ENCODE measurements at places on chromosomes 4 and X.

GRCh38 chrX:153378607-153379006 lies 22.5 kb downstream of the PNMA6E start:
- no peak for DNase-seq

- no peak for DNase-seq
Measured at GRCh38 chrX:83510510-83511062, 2.5 kb downstream of the POU3F4 start.

DNA sequence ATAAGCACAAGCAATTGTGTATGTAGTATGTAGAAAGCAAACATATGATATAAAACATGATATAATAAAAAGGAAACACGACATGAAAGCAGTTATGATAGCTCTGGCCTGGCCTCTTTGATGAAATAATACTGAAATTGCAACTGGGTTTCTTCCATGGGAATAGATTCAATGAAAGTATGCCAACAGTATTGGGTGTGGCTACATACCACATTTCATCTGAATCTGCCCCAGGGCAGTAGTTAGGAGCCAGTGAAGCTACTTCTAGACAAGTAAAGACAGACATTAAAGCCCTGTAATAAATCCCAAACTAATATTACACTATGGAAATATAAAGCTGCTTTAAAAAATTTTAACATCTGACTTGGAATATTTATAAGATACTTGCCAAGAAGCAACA lies 207.3 kb downstream of the FBXW7 start:
- DNase-seq: no peak

DNA sequence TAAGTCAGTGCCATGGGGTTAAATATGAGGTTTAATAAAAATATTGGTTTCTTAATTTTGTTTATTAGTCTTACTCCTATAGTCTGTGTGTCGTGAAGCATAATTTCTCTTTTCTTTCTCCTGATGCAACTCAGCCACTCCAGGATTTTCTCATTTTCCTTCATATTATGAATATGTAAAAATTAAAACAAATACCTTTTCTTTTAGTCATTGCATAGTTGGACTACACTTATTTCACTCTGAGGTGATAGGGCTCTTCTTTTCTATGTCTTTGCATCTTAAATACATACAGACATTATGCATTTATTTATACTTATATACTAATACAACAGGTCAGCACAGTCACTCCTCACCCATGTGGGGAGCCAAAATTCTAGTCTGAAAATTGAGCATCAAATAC lies 19.1 kb downstream of the GALNT7 start:
- DNase-seq: no peak

GRCh38 chr4:26509681-26510333 lies 19.5 kb upstream of the CCKAR start:
- no peak for DNase-seq

DNA sequence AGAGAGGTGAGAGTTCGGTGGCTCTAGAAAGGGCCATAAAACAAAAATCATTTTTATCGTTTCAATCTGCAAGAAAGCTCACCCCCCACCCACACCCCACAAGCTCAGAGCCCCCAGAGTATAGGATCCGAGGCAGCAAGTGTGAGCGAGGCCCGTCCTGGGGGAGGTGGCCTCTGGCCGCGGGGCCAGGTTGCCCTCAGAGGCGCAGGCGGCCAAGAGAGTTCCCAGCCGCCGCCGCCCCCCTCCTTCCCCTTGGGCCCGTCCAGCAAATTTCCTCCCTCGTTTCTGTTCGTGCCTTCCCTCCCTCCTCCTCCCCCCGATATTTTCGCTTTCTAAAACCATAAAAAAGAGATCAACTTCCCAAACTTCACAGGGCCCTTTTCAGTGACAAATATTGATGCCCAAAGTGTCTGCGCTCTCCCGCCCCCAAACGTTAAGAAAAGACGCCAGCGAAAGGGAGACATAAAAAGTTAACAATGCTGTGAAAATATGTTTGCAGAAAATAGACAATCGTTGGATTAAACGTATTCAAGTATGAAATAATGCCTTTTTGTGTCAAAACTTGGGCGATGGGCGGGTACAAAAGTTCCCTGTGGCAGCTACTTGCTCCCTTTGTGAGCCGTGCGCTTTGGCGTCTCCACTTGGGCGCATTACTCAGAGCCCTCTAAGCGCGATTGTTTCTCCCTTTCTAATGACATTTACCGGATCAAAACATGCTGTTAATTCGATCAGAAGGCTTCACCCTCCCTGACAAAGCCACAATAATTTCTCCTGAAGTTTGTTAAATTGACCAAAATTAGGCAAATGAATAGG lies 1.1 kb upstream of the HELT start:
- no peak for DNase-seq

- DNase-seq: no peak
Measured at GRCh38 chr4:112859456-112860184, 189.8 kb upstream of the ANK2 start.

- no peak for DNase-seq
Measured at GRCh38 chr4:47334652-47335051, 128.8 kb downstream of the COMMD8 start.

- DNase-seq: no peak
Measured at GRCh38 chr4:48879561-48880442, 26.8 kb downstream of the OCIAD2 start.

- no peak for DNase-seq
Measured at GRCh38 chr4:100894339-100894870, 376.6 kb upstream of the EMCN start.

DNA sequence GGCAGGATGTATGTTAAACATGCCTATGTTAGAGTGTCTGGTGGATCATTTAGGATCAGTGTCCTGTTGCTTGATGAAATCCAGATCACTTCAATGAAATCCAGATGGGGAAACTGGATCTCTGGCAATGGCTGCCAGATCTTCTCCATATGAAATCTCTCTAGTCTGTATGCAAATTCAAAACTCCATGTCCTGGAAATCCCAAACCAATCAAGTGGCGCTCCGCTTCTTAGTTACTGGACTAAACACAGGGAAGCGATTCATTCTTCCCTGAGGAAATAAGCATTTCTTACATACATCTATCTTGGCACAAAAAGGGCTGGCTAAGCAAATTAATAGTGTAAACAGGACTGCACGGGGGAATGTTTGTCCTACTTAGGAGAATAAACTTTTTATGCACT lies 94.9 kb downstream of the HDAC8 start:
- no peak for DNase-seq

- no peak for DNase-seq
Measured at GRCh38 chrX:136867096-136867491, 13.4 kb downstream of the RBMX start.

GRCh38 chr4:55074386-55074785 lies 51.0 kb downstream of the KDR start:
- no peak for DNase-seq

DNA sequence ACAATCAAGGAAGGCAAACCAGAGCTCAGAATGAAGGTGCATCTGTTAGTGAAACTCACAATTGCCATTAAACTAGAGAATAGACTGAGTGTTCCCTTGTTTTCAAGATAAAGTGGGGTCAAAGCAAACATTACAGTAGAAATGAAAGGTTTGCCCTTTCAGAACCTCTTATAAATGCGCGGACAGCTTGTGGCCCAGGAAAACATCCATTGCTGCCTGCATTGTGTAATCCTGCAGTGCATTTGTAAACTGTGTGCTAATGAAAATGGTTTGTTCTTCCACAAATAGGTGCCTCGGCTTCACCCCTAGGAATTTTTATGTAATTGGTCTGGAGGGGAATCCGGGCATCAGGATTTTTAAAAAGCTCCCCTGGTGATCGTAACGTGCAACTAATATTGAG lies 62.8 kb downstream of the SNX25 start:
- DNase-seq: no peak

- DNase-seq: no peak
Measured at GRCh38 chr4:164935363-164935762, 42.1 kb downstream of the TRIM61 start.

DNA sequence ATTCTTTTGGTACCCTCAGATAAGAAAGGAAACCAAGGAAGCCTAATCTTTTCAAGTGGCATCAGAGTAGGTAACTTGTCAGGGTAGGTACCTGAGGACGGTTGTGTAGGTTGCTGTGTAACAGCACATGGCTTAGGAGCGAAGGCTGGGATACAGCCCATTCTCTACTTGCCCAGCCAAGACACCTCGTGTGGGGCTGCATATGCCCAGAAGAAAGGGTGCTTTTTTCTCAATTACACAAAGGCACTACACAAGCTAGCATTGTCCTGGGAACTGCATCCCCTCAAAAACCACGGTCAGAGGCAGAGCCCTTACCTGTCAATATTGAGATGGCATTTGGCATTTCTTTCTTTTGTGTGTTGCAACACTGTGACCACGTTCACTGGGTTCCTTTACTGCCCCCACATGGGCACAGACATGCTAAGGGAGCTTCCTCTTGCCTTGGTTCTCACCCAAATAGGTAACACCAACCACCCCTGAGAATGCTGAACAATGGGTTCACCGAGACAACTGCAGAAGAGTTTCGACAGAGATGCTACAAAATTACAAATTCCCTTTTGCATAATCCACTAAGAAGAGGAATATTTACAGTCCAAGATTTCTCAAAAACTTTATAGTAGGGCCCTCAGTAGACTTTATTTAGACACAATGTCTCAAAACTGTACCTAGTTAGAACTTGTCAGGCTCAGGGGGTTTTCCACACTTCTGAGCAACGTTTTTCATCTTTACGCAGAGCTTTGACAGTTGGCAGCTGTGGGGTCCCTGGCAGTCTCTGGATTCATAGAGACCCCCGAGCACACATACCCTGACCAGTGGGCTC lies 35.8 kb upstream of the TNIP3 start:
- no peak for DNase-seq

DNA sequence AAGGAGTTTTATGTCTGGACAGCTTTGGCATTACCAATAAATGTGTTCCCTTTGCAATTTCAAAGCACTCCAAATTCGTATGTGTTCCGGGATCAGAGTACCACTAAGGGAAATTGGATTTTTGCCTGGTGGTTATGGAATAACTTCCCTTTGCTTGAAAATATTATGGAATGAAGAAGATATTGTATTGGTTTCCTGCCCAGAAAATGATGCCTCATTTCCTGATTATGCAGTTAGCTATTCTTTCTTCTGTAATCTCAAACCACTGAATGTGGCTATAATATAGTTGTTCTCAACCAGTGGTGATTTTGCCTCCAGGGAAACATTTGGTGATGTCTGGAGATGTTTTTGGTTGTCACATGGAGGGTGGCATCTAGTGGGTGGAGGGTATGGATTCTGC lies 142.9 kb downstream of the PCDH7 start:
- DNase-seq: no peak

- DNase-seq: no peak
Measured at GRCh38 chr4:22874334-22874912, 181.7 kb downstream of the GBA3 start.

DNA sequence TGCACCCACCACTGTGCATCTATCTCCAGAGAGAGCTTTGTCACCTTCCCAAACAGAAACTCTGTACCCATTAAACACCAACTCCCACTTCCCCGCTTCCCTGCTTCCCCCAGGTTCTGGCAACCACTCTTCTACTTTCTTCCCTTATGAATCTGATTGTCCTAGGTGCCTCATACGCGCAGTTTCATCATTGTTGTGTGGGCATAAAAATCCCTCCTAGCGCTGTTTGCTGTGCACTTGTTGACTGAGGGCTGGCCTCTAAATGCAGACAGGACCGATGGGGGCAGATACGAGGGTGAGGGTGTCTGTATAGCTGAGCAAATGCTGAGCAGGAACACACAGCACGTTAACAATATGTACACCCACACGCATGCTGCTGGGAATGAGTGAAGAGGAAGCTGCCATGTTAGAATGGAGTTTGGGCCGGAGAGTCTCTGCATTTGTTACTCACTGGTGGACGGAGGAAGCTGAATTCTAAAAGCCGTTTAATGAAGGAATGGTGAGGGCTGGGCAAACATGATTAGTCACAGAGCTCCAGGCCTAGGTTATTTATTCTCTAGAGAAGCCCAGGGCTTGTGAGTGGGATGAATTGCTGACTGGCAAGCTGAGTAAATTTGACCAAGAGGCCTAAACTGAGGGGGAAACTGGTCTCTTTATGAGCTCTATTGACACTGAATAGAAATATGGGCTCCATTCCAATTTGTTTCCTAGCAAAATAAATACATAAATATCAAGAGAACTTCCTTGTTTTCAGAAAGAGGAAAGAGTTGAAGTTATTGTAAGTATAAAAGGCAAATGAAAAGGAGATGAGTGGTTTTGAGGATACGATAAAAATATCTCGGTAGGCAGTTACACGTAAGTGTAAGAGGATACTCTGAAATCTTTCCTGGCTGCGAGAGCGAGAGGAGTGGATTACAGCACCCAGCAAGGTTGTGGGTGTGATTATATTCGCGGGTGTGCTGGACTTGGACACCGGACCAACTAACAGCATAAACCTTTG lies 95.9 kb upstream of the RPS6KA3 start:
- peak; percentile 99 for DNase-seq

DNA sequence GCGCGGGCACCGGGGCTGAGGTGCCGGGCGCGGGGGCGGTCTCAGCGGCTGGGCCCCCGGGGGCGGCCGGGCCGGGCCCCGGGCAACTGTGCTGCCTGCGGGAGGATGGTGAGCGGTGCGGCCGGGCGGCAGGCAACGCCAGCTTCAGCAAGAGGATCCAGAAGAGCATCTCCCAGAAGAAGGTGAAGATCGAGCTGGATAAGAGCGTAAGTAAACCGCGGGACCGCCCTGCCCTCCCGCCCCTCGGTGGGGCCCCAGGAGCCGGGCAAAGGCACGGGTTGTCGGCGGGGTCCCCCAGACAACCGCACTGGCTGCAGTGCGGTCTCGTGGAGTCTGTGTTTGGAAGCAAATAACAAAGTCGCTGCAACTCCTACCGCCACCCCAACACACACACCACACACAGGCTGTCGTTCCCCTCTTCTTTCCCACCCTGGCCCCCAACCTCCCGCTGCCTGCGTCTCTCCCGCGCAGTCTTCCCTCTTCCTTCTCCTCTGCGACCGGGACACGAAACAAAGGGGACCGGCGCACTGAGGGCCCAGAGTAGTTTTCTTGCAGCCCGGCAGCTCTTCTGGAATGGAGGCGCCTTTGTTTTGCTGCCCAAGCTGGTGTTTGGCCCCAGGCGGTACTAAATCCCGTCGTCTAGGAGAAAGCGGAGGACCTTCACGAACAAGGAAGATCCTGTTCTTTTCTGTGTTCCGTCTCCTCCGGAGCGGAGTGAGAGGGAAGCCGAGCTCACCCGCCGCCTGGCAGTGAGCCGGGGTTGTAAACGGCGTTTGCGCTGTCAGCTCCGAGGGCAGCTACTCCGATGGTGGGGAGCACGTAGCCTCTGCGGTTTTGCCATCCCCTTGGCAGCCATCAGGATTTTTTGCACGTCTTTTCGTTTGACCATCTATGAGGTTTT lies 788 bp downstream of the SAP30 start:
- DNase-seq: peak; percentile 86

GRCh38 chrX:139931646-139932072 lies 1.2 kb downstream of the ATP11C start:
- DNase-seq: no peak

- DNase-seq: no peak
Measured at GRCh38 chr4:56127716-56128115, 179.0 kb downstream of the CEP135 start.

- DNase-seq: no peak
Measured at GRCh38 chrX:44937606-44938005, 64.6 kb downstream of the KDM6A start.

- no peak for DNase-seq
Measured at GRCh38 chrX:9320940-9321339, 143.9 kb upstream of the TBL1X start.
